MCF 10A (cell line): ENCODE measurements at places on chromosomes 6 and 20.

DNA sequence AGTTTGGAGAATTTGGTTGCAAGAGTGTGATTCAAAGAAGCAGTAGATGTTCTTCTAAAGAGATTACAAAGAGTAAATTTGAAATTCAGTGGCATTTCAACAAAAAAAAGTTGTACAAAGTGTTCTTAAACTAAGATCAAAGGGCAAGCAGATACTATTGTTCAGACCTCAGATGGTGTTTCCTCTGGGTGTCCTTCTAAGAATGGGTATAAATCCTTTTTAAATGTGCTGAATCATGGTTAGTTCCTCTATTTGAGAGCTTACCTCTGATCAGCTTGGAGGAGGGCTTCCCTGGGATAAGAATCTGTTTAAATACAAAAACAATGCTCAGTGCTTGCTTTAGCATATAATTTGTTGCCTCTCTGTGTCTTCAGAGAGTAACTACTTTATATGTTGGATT lies 6.3 kb downstream of the BMP6 start:
- DNase-seq, result no peak

DNA sequence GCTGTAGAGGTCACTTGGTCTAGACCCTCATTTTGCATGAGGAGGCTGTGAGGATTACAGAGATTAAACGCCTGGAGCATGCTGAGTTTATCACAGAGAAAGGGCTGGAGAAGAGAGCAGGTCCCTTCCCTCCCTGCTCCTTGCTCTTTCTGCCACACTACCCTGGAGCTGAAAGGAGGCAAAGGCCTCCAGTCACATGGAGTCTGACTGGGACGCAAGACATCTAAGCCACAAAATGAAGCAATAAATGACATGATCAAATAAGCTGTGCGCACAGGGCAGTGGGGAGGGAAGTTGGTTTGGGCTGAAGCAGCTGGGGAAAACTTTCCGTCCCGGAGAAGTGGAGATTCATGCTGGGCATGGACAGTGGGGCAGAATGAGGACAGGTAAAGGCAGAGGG lies 33.3 kb downstream of the ATXN1 start:
- DNase-seq, result peak; percentile 22

GRCh38 chr20:33679758-33680485 lies 5.7 kb upstream of the NECAB3 start:
- no peak for DNase-seq

GRCh38 chr6:111530218-111530617 lies 47.2 kb upstream of the REV3L start:
- DNase-seq, result no peak

DNA sequence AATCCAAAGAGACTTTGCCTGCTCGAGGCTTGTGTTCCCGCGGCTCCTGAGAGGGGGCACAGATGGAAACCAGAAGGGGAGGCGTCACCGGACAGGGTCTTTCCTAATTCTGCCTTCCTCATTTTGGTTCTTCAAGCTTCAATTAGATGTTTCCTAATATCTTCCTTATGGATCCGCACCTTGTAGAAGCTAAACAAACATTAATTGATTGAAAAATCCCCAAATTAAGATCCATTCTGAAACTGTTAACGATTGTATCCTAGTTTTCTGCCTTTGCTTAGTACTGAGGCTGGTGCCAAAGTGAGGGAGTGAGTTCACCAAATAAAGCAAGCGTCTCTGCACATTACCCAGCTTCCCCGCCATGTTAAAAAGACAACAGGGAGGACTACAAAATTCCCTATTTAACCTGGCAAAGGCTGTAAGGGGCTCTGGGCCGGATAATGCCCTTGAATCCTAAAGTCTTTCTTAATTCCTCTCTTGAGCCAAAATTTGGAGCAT lies 123.2 kb downstream of the GPX5 start:
- peak; percentile 14 for DNase-seq

DNA sequence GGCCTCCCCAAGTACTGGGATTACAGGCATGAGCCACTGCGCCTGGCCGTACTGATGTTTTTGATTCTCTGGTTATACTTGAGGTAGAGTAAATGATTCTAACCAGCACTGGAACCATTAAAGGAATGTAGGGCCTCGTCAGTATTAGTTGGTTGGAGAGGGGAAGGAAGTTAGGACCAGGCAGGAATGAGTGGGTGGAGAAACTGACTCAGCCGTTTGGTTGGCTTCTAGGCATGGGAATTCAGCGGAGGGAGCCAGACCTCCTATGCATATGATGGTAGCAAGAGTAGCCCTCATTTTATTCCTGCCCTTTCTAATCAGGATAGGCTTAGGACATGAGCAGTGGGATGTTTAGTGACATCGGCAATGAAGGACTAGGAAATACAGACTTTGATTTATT lies 19.0 kb upstream of the SERINC3 start:
- peak; percentile 48 for DNase-seq

GRCh38 chr6:36150283-36150682 lies 20.0 kb downstream of the MAPK13 start:
- no peak for DNase-seq

DNA sequence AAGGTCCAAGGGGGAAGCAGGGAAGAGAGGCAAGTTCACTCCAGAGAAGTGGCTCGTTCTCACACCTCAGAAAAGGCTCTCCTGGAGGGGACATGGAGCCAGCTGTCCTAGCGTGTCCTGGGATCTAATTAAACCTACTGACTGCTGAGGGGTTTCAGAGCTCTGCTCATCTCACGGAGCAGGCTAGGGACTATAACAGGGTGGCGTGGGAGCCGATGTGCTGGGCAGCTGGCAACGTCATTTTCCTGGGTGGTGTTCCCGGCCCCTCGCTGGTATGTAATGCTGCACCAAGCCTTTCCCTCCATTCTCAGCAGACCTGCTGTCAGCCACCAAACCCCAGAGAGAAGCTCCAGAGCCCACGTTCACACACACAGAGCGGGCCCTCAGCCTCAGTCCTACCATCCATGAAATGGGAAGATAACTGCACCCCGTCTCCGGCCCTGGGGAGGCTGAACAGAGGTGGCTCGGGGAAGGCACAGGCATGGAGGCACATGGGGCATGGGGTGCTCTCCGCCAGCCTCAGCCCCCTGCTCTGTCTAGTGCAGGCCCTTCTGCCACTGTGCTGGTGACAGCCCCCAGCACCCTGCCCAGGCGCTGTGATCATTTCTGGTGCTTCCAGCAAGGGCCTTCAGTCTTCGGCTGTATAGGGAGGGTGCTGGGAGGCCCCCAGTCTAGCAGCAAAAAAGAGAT lies 1.9 kb downstream of the CST7 start:
- no peak for DNase-seq

DNA sequence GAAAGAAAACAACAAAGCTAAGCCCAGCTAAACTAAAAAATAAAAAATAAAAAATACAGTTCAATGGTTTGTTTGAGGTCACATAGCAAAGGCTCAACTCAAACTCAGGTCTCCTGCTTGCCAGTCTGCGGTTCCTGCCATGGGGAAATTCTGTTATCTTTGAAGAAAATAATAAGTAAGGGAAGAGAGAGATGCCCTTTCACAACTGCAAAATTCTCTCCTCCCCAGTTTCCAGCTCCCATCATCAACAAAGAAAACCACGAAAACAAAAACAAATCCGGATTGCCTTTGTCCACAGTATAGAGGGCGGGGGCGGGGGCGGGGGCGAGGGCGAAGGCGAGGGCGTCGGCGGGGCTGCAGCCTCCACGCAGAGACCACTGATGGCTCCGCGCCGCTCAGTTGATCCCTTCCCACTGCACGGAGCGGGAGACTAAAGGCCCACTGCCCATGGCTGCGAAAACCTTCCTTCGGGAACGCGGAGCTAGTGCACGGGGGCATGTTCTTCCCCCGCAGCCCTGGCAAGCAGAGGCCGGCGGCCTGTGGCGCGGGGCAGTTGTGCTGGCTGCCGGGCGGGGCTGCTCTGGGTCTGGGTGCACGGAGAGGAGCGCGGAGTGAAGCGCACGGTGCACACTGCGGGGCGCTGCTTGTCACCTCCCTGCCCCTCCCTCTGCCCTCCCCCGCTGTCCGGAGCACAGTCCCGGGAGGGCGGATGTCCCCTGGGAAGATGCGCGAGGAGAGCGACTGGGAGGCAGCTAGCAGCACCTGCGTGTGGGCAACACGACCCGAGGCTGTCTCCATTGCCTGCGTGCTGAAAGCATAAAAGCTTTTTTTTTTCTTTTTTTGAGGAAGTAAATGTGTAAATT lies 54.1 kb upstream of the TPD52L1 start:
- DNase-seq, result peak; percentile 59

- no peak for DNase-seq
Observed at GRCh38 chr20:63178446-63178820, 37.5 kb downstream of the YTHDF1 start.

- DNase-seq, result no peak
Observed at GRCh38 chr6:122713138-122713537, 66.4 kb upstream of the FABP7 start.

GRCh38 chr6:106512048-106512967 lies 117.0 kb downstream of the RTN4IP1 start:
- peak; percentile 75 for DNase-seq

DNA sequence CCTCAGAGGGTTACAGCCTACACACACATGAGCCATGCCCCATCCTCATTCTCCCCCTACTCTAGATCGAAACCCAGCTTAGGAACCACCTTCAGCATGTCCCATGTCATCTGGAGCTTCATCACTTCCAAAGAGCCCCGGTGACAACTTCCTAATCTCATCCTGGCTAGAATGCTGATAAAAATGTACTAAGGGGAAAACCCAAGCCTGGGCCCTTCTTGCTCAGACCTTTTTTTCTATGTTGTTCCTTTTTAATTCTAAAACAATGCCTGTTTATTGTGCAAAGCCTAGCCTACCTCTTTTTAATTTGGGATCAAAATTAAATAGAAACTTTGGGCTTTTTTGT lies 44.1 kb upstream of the NT5E start:
- DNase-seq, result no peak

DNA sequence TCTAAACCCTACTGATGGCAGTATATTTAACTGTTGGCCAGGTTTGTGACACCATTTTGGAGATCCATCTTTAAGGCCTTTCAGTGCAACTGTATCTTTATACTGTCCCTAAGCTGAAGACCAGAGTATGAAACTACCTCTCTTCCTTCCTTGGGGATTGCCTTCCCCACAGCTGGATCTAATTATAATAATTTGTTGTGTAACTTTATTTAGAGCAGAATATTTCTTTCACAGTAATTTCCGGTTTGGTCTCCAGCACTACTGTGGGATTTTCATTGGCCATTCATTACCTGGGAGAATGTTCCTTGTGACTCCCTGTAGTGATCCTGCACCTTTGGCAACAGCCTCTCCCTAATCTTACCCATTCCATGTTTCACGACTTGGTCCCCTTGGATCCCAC lies 75.2 kb downstream of the AKAP7 start:
- DNase-seq, result no peak

DNA sequence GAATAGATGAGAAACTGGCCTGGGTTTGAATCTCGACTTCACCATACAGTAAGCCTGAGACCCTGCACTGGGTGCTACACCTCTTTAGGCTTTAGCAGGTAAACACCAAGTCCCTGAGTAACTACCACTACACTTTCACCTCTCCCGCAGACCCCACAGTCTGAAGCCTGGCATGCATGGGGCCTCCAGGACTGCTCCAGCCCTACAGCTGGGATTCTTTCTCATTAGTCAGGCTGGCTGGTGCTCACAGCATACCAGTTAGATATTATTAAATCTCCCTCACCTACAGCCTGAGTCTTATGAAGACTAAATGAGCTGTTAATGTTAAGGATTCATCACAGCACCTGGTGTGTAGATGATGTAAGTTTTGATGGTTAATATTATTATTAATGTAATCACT lies 388.7 kb downstream of the ARHGAP18 start:
- DNase-seq, result no peak

GRCh38 chr6:141218583-141218982 lies 914.1 kb upstream of the GJE1 start:
- DNase-seq, result no peak
